Femur (tissue), 1 donor: ENCODE measurements at places on chromosomes 5 and 9.
A peak's percentile ranks its signal among the peaks of the same experiment; 100 is the strongest.

DNA sequence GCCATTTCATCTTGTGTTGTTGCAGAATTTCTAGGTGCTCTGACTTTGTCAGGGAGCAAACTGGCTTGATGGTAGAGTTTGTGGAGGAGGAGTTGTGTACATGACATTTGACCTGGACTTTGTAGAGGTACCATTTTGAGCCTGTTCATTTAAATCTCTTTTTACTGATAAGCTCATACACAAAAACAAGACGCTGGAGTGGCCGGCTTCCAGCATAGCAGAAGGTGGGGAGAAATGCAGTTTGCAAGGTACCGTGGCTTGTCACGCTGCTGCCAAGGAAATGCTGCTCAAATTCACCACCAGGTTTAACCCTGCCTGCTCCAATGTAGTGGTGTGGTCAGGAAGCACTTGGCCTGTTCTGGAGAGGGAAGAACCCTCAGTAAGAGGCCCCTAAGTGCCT lies 18.9 kb upstream of the IQGAP2 start:
- no peak for DNase-seq

DNA sequence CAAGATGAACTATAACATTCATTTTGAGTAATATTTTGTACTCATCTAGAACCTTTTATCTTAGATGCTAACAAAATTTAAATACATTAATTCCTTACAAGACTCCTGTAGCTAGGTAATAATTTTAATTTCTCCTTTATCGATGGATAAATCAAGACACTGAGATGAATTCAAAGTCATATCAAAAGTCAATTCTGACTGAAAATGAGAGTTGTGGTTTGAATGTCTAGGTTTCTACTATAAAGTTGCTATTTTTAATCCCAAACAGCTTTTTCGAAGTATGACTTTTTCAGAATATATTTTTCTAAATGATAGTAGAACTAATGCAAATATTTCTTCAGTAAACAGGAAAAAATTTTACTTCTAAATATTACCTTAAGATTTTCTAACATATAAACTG lies 491.7 kb upstream of the FAM174A start:
- DNase-seq, result no peak

GRCh38 chr5:40991981-40992559 lies 79.1 kb downstream of the MROH2B start:
- DNase-seq, result no peak

- no peak for DNase-seq
These were observed 102.7 kb downstream of the UGCG start for GRCh38 chr9:111999319-111999718.

GRCh38 chr9:124267271-124267807 lies 9.6 kb downstream of the NEK6 start:
- DNase-seq, result no peak

GRCh38 chr9:91845879-91846278 lies 104.1 kb downstream of the ROR2 start:
- no peak for DNase-seq

DNA sequence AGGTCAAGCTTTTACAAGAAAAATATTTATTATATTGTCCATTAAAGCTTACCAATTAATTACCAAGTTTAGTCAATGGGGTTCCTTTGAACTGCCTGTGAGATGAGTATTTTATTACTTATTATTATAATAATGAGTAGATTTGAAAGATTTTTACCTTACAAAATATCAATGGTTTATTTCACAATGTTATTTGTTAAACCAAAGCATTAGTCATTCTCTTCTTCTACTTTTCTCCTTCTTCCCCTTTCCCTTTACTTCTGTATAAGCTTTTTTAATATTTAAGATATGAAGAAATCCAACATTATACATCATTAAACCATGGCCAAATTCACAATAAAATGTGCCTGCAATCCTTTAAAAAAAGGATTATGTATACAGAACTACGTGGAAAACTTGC lies 369.5 kb downstream of the ARL15 start:
- no peak for DNase-seq

- DNase-seq, result no peak
These were observed 46.9 kb downstream of the RAB14 start for GRCh38 chr9:121154782-121155181.

- no peak for DNase-seq
These were observed 135.9 kb downstream of the RNF180 start for GRCh38 chr5:64301566-64301965.

- DNase-seq, result peak; percentile 74
These were observed 22.1 kb upstream of the GALNT10 start for GRCh38 chr5:154168395-154168794.

DNA sequence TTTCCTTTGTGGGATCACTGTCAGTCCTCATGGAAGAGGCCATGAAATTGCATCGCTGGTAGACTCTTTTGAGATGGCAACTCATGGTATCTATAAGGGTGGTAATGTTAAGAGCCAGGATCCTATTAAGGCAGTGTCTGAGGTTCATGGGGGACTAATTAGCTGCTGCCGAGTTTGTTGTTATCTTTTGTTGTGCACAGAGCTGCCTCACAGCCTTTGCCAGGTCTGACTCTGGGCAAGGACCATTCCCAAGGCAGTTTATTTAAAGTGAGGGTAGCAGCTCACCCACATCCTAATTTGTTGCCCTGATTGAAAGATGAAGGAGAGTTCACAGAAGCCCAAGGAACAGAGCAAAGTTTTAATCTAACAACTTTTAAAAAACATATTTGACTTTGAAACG lies 7.9 kb downstream of the SMARCA2 start:
- DNase-seq, result no peak

DNA sequence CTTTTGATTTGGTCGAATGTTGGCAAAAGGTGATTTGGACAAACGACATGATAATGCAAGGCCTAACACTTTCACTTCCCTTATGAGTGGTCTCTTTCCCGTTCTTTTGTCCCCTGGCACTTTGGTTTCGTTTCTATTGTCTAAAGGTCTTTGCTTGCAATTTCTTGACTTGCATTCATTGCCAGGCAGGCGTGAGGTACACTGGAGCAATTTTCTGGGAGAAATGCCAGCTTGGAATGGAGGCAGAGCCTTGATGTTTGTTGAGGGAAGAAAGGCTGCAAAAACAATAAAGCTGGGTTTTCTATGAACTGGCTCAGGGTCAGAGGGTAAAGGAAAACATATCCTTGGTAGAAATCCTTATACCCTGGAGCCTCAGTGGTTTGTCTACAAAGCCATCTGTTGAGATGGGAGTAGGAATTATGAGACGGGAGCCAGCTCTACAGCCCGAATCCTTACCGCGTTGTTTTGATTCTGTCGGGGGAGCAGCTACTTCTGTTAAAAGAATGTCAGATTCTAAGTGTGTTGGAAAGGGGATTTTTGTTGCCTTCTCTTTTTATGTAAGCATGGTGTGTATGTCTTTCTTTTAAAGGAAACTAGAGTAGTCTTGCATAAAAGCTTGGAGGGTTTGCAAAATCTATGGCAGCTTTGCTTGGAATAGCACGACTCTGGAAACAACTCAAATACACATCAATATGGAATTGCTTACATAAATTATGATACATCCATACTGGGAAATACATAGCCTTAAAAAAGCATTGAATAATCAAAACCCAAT lies 158.9 kb downstream of the RMI1 start:
- peak; percentile 77 for DNase-seq

- no peak for DNase-seq
These were observed 126.1 kb upstream of the HAPLN1 start for GRCh38 chr5:83846624-83847350.

- no peak for DNase-seq
These were observed 272.9 kb upstream of the PTGER4 start for GRCh38 chr5:40406741-40407211.

- no peak for DNase-seq
These were observed 167.0 kb upstream of the FBXL17 start for GRCh38 chr5:108548684-108549596.

DNA sequence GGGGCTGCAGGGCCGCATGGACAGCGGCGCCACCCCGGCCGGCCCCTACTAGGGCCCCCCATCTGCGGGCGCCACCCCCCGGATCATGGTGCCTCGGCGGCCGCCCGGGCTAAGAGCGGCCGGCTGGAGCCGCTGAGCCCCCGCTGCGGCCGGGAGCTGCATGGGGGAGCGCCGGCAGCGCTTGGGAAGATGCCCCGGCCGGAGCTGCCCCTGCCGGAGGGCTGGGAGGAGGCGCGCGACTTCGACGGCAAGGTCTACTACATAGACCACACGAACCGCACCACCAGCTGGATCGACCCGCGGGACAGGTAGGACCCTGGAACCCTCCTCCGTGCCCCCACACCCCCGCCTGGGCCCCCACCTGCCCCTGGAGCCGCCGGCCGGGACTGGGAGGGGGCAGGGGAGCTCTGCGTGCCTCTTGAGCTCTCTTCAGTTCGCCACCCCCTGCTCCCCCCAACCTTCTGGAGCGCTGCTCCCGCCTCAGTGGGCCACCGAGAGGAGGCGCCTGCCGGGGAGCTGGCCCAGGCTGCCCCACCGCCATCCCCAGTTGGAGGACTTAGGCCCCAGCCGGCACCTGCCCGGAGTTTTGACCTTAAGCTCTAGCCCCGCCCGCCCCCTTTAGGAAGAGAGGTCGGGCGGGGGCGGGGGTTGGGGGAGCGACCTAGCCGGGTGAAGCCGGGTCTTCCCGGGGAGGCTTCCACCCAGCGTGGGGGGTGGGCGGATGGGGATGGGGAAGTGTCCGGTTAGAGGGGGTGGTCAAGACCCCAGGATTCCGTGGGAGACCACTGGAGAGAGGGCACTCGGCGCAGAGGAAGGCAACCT lies 730 bp downstream of the WWC1 start:
- DNase-seq, result no peak

DNA sequence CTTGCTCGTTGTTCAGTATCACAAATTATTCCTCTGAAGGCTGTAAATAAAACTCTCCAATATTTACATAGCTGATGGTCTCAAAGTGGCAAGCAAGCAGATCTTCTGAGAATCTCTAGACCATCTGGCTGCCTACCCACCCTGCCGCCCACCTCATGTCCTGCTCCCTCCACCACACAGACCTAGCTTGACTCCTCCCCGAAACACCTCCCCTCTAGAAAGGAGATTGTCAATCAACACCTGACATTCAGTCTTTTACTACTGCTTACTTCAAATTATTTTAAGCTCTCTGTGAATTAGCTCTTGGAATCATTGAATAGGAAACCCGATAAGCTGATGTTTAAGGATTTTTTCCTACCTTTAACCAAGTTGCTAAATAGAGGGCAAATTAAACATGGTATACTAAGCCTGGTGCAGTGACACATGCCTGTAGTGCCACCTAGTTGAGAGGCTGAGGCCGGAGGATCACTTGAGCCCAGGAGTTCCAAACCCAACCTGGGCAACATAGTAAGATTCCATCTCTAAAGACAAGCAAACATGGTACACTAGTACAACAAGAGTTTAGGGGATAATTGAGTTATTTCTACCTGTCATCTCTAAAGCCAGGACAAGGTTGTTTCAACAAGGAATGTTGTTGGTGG lies 10.9 kb upstream of the SOWAHA start:
- DNase-seq, result no peak

DNA sequence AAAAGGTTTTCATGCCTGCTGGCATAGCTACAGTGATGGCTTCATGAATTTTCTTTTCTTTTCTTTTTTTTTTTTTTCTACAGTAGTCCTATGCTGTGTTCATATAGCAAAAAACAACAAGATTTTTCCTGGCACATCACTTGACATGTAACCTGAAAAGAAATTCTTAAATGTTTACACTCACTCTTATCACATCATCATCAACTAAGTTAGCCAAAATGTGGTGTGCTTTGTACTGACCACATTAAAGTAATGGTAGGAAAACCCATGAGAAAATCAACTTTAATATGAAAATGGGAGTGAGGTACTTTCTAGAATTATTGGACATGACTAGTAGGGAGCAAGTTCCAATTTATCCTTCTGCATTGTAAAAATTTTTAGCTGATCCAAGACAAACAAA lies 146.7 kb downstream of the SSBP2 start:
- no peak for DNase-seq

- peak; percentile 21 for DNase-seq
These were observed 1.4 kb downstream of the PBX3 start for GRCh38 chr9:125748446-125749099.

- no peak for DNase-seq
These were observed 48.9 kb upstream of the DMRT1 start for GRCh38 chr9:792331-793260.

DNA sequence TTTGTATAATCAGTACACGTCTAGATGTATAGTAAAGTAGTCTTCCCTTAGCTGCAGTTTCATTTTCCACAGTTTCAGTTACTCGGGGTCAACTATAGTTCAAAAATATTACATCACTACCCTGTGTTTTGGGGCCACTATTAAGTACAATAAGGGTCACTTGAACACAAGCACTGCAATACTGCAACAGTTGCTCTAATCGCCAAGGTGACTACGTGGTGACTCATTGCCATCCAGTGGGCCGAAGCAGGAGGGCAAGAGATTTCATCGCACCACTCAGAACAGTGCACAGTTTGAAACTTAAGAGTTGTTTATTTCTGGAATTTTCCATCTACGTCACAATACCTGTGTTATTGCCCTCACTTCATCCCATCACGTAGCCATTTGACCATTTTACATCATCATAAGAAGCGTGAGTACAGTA lies at the start of gene ARL14EPL:
Gene ARL14EPL, plus strand, starts transcription at position 379 of the 424 bp plus-strand sequence. CDS start 18,994 bp downstream, outside the sequence.
- peak; percentile 41 for DNase-seq

DNA sequence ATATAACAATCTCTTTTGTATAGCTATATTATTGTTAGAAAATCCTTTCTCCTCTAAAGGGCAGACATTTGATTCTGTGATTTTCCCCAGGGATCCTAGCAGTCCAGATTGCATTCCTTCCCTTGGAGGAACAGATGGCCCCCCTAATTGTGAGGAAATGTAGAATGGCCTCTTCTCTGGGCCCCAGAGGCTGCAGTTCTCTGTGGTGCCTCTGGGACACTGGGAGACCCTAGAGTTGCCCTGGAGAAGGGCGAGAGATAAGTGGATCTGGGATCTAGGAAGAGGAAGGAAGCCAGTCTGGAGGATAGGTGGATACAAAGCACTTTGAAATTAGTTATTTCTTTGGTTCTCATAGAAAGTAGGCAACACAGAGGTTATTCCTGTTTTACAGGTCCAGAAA lies 1.9 kb upstream of the HINT2 start:
- no peak for DNase-seq

DNA sequence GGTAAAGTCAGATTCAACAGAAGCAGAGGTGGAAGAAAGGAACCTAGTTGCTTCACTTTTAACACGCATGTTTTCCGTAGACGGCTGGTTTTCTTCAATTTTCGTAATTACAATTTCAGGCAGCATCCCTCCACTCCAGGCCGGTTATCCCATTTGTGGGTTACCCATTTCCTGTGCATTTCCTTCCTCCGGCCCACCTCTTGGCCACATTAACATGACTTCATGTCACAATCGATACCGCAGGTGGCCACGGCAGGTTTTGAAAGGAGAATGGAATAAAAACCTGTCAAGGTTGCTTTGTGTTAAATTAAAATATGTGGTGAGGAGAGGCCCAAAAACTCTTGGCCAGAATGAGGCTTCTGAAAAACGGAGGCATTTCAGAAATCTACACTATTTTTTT lies 130.2 kb downstream of the PCSK5 start:
- peak; percentile 47 for DNase-seq

- no peak for DNase-seq
These were observed 53.1 kb upstream of the EDIL3 start for GRCh38 chr5:84437673-84438315.
